Dermis microvascular lymphatic vessel endothelial cell (primary cell): ENCODE measurements at places on chromosomes 1 and 21.
A peak's percentile ranks its signal among the peaks of the same experiment; 100 is the strongest.

DNA sequence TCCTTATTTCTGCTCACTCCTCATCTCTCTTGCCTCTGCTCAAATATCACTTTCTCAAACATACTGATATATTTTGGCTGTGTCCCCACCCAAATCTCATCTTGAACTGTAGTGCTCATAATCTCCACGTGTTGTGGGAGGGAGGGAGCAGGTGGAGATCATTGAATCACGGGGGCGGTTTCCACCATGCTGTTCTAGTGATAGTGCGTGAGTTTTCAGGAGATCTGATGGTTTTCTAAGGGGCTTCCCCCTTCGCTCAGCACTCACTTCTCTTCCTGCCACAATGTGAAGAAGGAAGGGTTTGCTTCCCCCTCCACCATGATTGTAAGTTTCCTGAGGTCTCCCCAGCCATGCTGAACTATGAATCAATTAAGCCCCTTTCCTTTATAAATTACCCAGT, 26.6 kb downstream of the ZBTB8OS start:
- no peak for DNase-seq

- no peak for DNase-seq
These were observed 11.6 kb upstream of the HIPK1 start for GRCh38 chr1:113917400-113918082.

GRCh38 chr1:3130268-3130667, 61.3 kb downstream of the PRDM16 start:
- no peak for DNase-seq

GRCh38 chr1:178961331-178961730, 64.4 kb upstream of the FAM20B start:
- DNase-seq = no peak

DNA sequence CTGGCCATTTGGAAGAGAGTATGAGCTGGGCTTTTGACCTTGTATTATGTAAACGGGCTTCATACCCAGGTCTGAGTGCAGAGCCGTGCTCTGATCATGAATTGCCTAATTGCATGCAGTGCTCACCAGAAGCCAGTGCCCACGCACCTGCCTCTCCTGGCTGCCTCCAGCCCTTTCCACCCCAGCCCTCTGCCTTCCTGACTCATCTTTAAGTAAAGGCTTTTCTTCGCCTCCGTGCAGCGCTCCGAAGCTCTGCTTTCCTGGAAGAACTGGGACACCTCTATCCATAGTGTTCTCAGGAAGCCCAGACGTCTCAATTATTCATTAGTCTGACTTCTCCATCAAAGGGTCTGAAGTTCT, 413.7 kb downstream of the PTPRU start:
- no peak for DNase-seq

GRCh38 chr1:178224358-178224757, 130.5 kb downstream of the RASAL2 start:
- DNase-seq = no peak

DNA sequence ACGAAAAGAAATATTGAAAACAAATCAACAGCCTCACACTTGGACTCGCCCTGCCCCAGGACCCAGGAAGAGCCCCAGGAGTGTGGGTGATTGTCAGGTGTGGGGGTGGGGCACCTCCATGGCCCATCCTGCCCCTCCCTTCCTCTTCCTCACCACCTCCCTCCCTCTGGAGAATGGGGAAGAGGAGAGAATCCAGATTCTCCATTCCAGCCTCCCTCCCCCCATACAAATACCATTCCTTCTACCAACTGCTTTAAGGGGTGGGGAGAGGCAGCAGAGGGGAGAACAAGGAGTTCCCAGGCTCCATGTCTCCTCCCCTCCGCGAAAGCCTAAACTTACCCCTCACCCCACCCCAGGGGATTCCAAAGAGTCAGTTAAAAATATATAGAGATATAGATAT, 36.7 kb downstream of the MEF2D start:
- no peak for DNase-seq

GRCh38 chr1:226051365-226051764, 11.2 kb upstream of the H3-3A start:
- DNase-seq = no peak

- DNase-seq = no peak
These were observed 519.7 kb upstream of the PRMT6 start for GRCh38 chr1:106536741-106537140.

- DNase-seq = no peak
These were observed 25.6 kb downstream of the RNF187 start for GRCh38 chr1:228512781-228513198.

GRCh38 chr1:236914375-236914774, 89.9 kb downstream of the MT1HL1 start:
- no peak for DNase-seq

GRCh38 chr1:180905927-180906326, 6.8 kb upstream of the KIAA1614 start:
- DNase-seq = no peak

DNA sequence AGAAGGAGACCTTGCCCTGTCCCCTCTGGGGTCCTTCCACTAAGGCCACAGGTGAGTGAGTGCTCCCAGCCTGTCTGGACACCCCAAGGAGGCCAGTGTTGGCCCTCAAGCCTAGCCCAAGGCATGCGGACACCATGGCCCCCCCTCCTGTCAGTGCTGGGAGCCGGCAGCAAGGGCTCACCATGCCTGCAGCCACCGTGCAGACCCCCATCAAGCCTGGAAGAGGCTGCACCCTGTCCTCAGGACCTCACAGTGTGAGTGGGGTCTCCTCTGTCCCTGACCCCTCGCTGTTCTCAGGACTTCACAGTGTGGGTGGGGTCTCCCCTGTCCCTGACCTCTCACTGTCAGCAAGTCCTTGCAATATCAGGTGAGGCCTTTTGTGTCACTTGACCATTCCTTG, 33.2 kb upstream of the PRSS38 start:
- DNase-seq = no peak

DNA sequence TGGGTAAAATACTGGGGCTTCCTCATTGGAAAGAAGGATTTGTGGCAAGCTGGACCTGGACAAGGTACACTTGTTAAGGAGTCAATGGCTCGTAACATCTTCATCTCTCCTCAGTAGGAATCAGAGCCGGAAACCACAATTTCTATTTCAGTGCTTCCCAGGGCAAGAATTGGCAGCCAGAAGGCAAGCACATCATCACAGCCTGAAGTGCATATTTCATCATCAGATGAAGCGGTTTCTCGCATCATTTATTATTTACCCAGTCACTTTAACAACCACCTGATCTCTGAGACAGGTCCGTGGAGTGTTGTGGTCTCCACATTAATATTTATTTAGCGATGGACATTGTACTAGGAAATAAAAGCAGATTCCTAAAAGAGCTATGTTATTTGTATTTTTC, 55.0 kb downstream of the KCNJ15 start:
- no peak for DNase-seq

DNA sequence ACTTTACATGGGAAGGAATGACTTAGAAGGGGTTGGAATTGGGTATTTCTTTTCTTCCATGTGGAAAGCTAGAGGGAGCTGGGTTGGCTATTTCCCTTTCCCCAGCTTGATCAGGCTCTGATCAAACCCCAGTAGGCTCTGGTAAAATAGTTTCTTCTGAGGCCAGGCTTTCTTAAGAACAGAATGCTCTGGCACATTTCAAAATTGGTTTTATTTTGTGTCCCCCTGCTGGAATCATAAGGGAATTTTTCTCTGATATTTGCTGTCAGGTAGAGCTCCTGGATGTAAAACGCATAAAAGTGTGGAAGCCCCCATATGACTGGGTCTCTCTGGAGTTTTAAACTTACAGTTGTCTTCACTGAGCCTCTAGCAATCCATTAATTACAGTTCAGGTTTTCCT, 17.1 kb upstream of the APOBEC4 start:
- DNase-seq = no peak

DNA sequence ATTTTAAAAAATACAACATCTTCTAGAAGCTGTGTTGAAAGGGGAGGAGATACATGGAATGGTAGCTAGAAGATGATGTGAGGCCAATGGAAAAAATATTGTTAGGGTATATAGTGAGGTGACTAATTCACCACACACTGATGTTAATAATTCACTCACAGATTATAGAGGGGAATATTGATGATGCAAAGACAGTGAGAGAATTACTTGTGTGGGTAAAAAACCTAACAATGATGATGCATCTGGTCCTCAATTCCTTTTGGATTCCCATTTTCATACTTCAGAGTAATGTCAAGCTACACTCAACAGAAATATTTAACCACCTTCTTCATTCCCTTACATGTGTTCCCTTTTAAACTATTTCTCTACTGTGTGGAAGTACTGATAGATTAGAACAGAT, 169.5 kb upstream of the DPYD start:
- DNase-seq = no peak

DNA sequence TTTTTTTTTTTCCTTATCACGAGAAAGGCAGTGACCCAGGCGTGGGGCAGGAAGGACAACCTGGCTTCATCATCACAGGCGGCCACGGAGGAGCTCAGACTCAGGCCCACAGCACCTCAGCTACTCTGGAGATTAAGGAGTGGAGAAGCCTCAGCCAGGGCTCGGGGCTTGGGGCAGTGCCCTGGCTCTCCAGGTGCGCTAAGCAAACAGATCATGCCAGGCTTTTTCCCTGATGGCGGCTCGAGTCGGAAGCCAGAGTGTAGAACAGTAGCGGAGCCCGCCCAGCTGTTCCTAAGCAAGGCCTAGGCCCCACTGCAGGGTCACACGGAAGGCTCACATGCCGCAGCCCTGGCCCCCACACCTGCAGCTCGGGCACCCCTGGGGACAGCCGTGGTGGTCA, 70.7 kb downstream of the AGPAT3 start:
- no peak for DNase-seq

DNA sequence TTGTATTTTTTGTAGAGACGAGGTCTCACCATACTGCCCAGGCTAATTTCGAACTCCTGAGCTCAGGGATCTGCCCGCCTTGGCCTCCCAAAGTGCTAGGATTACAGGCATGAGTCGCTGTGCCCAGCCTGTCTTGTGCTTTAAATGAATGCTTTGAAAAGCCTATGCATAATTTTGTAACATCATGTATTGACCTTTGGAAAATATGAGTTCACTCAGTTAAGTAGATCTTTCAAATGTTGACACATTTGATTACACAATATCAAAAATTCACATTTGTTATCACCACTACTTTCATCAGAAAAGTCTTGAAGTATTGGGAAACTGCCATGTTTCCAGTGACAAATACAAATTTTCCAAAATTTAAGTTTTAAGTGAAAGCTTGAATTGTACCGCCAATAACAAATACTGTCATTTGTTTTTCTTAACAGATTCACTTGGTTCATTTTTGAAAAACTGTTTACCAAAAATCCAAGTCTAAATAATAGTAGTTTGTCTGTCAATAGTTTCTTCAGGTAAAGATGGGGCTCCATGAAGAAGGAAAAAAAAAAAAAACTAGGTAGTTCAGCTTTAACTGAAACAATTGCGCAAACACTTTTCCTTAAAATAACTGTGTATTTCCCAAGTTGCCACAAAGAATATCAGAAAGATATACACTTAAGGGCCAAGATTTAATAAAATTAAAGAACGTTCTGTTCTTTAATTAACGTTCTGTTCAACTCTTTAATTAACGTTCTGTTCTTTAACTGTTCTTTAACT, 233.2 kb upstream of the NR5A2 start:
- no peak for DNase-seq

DNA sequence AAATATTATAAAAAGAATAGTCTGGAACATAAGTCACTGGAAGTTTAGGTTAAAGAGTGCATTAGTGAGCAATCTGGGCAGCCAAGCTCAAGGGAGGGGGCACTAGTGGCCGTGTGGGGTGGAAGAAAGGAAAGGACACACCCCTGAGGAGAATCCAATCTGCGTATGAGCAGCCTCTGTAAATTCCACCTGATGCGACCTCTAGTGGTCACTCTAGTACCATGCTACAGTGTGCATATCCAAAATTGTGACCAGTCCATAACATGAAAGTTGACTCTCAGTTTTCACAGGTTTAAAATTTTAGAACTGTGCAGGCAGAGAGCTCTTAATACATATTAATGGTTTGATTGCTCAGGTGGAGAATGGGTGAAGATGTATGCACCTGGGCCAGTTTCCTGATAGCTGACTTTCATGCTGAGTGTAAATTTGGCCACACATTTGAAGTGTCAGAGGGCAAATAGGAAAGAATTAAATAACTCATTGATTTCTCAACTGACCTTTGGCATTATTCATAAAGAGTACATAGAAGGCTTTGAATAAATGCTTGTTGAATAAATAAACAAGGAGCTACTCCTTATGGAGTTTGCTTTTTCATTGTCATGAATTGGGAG, 105.9 kb upstream of the C21orf91 start:
- peak; percentile 55 for DNase-seq

- no peak for DNase-seq
These were observed 24.0 kb downstream of the NGF start for GRCh38 chr1:115314092-115314491.

DNA sequence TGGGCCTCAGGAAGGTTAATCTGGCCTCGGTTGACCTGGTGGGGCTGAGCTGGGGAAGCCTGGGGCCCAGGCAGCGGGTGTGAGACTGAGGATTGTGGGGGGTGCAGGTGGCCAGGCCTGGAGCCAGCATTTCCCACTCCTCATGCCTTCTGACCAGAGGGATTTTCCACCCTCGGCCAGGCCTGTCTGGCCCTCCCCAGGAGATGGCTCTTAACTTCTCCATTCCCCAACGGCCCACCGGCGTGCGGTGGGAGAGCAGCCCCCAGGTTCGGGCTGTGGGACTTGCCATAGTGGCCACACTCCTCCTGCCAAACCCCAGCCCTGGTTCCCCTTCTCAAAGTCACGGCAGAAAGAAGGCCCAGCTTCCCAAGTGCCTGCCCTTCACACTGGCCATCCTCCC, 126.5 kb upstream of the RUNX3 start:
- no peak for DNase-seq

GRCh38 chr21:40186045-40186444, 318.8 kb downstream of the PCP4 start:
- DNase-seq = no peak

GRCh38 chr1:37901191-37901892, 42.0 kb upstream of the MTF1 start:
- DNase-seq = no peak

GRCh38 chr1:233625087-233625486, 11.2 kb downstream of the KCNK1 start:
- no peak for DNase-seq

DNA sequence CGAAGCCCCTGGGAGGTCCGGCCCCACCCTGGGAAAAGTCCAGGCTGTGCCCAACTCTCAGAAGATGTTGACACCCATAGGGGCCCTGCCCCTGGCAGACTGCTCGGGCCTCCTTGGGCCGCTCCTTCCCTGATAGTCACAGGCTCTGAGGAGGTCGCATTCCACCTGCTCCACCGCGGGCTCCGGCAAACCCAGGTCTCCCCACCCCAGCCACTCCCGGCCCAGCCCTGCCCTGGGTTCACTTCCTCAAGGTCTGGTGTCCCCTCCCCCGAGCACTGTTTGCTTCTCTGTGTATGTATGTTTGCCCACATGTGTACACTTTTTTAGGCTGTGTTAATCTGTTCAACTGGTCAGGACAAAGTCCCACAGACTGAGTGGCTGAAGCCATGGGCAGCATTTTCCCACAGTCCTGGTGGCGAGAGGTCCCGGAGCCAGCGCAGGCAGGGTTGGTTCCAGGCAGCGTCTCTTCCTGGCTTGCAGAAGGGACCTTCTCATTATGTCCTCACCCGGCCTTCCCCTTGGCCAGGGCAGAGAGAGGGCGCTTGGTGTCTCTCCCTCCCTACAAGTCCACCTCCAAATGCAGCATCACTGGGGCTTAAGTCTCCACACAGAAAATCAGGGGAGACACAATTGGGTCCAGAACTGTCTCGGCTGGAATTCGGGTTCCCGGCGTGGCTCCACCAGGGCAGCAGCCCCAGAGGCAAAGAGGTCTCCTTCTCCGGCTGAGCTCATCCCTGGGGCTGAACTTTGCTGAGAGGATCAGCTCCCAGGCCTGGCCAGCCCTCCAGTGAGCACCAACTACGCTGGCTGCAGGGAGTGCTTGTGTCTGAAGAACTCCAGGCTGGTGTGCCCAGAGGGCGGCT, 10.5 kb upstream of the PRXL2B start:
- DNase-seq = no peak
